ENCODE measurements at places on chromosomes 7 and 10. TPM values are rescaled to one million over a fixed set of nuclear protein-coding genes. Genes with fewer than 3 reads are reported as not detected.

The SLC39A12 gene
- total RNA-seq: not detected

The ZNF775 gene
- total RNA-seq: 7.2 TPM

The UBE2D4 gene
- 18.4 TPM for total RNA-seq

The PILRA gene
- 1.2 TPM for total RNA-seq

The DYNC1I1 gene
- total RNA-seq: 2.7 TPM

The DLX5 gene
- 1.3 TPM for total RNA-seq
